ENCODE measurements at places on chromosomes 13 and 19. TPM values are rescaled to one million over a fixed set of nuclear protein-coding genes. Genes with fewer than 3 reads are reported as not detected.

The ZNF561 gene
- 40.7 TPM for total RNA-seq

The RFPL4A gene
- 0.28 TPM for total RNA-seq

The PSPN gene
- 1.0 TPM for total RNA-seq

The C19orf12 gene
- total RNA-seq, result 41.8 TPM

The ADGRE2 gene
- 47.9 TPM for total RNA-seq

The TMIGD2 gene
- not detected for total RNA-seq
